NCI-H1105 (cell line): ENCODE measurements at places on chromosomes 11 and 22.

GRCh38 chr11:125284245-125284850, 119.8 kb downstream of the PKNOX2 start:
- DNase-seq: no peak

DNA sequence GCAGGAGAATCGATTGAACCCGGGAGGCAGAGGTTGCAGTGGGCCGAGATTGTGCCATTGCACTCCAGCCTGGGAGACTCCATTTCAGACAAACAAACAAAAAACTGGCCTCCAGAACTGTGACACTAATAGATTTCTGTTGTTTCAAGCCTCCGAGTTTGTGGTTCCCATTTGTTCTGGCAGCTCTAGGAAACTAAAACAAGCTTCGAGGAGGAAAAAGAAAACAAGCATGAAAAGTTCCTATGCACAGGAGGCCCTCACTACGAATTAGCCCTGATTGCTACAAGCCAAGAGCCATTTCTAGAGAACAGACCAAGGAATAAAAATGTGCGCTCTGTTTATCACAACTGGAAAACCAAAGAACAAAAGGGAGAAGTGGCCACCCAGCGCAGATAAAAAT, 47.8 kb upstream of the SHANK2 start:
- DNase-seq: no peak

GRCh38 chr11:69204941-69205742, 49.4 kb downstream of the SMIM38 start:
- no peak for DNase-seq

DNA sequence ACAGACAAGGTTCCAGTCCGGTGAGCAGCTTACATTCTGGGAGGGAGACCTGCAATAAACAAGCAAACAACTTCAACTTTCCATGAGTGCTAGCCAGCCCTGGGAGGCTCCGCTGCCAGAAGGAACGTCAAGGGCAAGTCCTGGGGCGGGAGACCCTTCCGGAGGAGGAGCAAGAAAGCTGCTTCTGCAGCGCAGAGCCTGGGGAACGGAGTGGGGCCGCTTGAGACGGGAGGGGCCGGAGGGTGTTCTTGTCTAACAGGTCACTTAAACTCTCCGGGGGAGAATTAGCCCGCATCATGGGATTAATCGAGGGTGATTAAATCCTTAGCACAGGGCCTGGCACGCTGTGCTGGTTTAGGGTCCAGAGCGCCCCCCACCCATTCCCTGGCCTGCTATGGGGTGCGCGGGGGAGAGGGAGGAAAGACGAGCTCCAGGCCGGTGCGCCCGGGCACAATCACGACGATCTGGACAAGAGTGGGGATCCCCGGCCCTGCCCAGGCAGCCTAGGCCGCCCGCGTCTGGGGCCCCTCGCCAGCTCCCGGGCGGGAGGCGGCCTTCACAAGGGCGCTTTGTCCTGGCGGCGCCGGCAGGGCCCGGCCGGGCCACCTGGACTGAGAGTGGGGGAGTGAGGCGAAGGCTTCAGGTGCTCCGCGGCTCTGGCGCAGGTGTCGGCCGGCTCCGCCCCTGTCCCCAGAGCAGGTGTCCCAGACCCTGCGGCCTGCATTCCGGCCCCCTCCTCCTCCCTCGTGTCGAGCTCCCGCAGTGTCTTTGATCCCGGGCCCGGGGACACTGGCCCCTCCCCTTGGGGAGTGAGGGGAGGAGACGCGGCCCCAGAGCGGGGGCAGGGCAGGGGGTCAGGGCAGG, 663 bp upstream of the LARGE2 start:
- peak; percentile 93 for DNase-seq

DNA sequence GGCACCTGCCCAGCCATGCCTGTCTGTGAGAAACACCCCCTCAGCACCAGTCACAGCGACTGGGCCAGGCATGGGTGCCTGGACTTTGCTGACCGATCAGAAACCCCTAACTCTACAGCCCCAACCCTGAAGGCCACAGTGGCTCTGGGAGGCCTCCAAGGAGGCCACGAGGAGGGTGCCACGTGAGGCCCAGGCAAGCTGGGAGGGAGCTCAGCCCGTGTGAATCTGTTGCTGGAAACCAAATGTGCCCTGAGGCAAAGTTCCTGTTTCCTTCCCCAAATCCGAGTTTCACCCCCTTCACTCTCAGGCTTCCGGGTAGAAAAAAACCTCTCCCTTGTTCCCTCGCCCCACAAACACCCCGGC, 1.3 kb downstream of the UNC93B1 start:
- DNase-seq: no peak

GRCh38 chr11:79392161-79392560, 48.7 kb downstream of the TENM4 start:
- no peak for DNase-seq

DNA sequence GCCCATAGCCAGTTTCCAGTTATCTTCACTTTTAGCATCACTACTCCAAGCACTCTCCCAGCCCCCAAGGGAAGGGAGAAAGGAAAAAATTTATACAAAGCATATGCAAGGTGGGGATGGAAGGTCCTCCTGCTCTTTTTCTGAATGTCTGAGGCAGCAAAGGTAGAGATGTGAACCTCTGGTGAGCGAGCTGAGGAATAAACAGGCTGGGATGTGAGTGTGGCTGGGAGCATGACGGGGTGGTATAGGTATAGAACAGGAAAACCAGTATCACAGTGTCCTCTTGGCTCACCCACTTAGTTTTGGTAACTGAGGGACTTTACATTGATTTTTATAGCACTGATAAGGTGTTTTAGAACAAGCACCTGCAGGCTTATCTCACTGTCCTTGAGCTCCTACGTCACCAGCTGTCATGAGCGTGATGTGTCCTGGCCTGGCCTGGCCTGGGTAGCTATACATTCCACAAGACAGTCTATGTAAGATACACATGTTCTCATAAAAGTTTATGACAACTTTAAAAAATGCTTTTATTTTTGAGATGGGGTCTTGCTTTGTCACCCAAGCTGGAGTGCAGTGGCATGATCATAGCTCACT, 10.3 kb upstream of the POLD3 start:
- no peak for DNase-seq

- DNase-seq: no peak
Measured at GRCh38 chr22:20788627-20789344, 14.9 kb downstream of the SERPIND1 start.

- no peak for DNase-seq
Measured at GRCh38 chr22:46256358-46256958, 6.4 kb upstream of the CDPF1 start.

- no peak for DNase-seq
Measured at GRCh38 chr11:133984828-133985227, 28.1 kb upstream of the IGSF9B start.

DNA sequence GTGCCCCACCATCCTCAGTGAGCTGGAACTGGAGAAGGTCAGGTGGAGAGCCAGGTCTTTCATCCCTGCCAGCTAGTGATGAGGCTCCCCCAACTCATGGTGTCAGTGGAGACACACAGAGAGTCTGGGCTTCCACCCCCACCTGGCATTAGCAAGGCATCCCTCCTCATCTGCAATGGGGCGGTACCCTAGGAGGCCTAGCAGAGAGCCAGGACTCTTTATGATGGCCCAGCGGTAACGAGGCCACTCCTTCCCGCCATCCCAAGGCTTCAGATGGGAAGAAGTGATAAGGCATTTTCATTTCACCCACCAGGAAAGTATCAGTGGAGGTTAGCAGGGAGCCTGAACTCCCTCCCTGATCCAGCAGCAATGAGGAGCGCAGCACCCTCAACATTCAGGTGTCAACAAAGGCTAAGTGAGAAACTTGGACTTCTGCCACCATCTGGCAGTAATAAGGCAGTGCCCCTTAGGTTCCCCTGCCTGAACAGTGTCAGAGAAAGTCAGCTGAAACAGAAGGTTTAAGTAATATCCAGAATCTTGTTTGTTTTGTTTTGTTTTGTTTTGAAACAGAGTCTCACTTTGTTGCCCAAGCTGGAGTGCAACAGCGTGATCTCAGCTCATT, 40.5 kb upstream of the FBLN1 start:
- DNase-seq: peak; percentile 45

- DNase-seq: no peak
Measured at GRCh38 chr11:17003426-17003825, 10.8 kb downstream of the PLEKHA7 start.

- no peak for DNase-seq
Measured at GRCh38 chr22:39176143-39176713, 23.7 kb upstream of the CBX7 start.

GRCh38 chr11:67370351-67371076, 2.9 kb downstream of the CLCF1 start:
- DNase-seq: no peak

DNA sequence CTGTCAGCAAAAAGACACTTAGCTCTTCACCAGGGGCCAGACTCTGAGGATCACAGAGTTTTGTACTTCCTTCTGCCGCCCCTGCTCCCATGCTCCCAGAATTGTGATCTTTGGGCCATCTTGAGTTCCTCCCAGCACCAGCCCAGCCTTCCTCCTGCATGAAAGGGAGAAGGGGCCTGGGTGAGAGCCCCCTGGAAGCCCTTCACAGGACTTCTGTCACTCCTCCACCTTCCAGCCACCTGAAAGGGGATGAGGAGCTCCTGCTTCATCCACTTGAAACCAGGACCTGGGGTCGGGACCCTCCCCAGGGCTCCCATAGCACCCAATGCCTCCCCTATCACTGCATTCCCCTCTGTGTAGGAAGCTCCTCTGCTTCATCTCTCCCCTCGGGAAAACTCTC, 174.2 kb downstream of the BUD13 start:
- no peak for DNase-seq

DNA sequence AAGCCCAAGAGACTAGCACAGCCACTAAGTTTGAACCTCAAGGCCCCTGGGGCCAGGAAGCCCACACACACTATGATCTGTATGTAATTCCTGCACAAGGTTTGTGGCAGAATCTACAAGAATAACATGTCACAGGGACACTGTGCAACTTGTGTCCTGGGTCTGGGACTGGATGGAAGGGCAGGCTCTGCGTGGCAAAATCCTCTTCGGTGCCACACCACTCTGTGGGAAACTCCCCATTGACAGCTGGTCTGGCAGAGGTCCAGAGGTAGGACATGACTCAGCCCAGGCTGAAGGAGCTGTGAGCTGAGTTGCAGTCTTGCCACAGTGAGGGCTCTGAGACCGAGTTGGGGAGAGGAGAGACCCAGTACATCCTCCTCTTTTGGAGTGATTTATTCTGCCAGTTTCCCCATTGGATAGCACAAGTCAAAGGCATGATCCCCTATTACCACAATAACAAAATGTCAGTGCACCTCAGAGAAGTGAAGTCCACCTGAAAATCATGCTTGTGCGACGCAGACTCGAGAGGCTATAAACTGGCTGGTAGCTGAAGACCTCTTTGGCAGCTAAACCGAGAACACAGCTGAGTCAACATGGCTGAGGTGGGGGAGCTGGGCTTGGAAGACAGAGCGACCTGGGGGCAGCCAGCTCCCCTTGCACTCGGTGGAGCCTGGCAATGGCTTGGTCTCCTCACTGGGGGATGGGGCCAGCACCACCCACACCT, 23.3 kb upstream of the SERPIND1 start:
- peak; percentile 10 for DNase-seq

- no peak for DNase-seq
Measured at GRCh38 chr22:38786631-38787030, 7.3 kb downstream of the DNAL4 start.

GRCh38 chr11:95487391-95487790, 256.4 kb upstream of the SESN3 start:
- no peak for DNase-seq

DNA sequence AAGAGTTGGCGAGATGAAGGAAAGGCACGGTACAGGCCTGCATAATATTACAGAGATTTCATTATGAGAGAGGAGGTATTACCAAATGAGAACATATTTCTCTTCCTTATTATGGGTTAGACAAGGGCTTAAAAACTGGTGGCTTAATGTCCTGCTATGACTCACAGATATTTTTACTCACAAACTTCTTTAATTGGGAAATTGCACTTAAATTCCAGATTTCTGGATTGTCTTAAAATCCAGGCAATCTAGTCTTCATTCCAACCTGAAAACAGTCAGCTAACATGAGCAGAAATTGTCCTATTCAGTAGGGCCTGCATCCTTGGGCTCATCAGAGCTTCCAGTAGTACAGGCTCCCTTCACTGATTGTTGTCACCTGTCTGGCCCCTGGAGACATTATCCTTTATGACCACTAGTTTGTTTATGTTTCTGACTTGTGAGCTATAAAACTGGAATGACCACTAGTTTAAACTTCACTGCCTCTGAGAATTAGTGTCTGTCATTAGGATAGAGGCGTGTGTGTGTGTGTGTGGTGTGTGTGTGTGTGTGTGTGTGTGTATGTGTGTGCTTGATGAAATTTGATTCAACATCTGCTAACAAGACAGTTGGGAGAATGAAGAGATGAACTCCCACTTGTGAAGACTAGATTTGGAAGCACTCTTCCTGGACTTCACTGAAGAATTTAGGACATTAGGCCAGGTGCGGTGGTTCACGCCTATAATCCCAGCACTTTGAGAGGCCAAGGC, 25.1 kb downstream of the DBX1 start:
- no peak for DNase-seq

GRCh38 chr22:39097098-39098020, at the start of gene APOBEC3H:
TSS of gene APOBEC3H (plus strand) at chr22:39097244. CDS start at chr22:39100279, 3,035 bp downstream.
- peak; percentile 16 for DNase-seq

DNA sequence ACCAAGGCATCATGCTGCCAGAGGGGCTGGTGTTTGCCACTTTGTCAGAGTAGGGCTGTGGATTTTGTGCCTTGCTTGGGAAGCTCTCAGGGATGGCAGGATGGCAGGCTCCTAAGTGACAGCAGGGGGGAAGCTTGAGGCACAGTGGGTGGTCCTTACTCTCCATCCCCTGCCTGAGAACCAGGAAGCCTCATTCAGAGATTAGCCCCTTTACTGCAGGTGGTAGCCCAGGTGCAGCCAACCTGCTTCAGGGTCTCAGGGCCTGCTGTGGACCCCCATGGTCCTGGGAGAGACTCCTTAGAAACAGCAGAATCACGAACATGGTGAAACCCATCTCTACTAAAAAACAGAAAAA, 8.9 kb upstream of the ST3GAL4 start:
- no peak for DNase-seq

- no peak for DNase-seq
Measured at GRCh38 chr11:126739499-126740145, 260.9 kb downstream of the KIRREL3 start.

DNA sequence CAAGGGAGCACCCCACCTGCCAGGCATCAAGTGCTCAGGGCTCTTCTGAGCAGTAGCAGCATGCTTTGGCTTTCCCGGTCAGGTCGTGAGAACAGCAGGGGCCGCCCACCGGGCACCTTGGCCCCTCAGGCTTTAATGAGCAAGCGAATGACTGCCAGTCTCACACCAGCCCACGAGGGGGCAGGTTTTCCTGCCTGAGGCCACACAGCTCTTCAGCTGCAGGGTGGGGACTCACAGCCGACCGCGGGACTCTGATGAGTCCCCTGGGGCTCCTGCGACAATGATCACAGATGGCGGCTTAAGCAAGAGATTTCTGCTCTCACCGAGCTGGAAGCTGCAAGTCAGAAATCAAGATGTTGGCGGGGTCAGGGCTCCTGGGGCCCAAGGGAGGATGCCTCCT, 14.3 kb upstream of the FGF19 start:
- DNase-seq: peak; percentile 75

DNA sequence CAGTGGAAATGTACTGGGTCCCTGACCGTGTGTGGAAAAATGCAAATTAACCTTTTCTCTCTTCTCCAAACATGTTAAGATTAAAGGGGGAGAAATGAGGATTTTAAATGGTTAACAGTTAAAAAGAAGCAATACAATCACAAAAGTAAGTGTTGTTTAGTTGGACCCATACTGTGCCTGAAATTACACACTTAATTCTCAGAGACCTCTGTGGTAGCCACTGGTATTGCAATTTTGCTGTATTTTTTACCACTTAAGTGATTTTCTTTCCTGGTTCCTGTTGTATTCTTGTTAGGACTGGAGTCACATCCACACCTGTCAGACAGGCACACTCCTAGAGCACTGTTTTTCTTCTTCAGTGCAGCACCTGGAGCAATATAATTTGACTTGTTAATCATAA, 179.6 kb upstream of the PDGFD start:
- DNase-seq: no peak
